ENCODE measurements at places on chromosomes 2 and 18. TPM values are rescaled to one million over a fixed set of nuclear protein-coding genes. Genes with fewer than 3 reads are reported as not detected.

GRCh38 chr2:164621764-164622105 lies 453 bp upstream of the GRB14 start:
- DNase-seq = no peak

GRCh38 chr2:171411214-171411613 lies 22.6 kb downstream of the METTL8 start:
- no peak for DNase-seq

DNA sequence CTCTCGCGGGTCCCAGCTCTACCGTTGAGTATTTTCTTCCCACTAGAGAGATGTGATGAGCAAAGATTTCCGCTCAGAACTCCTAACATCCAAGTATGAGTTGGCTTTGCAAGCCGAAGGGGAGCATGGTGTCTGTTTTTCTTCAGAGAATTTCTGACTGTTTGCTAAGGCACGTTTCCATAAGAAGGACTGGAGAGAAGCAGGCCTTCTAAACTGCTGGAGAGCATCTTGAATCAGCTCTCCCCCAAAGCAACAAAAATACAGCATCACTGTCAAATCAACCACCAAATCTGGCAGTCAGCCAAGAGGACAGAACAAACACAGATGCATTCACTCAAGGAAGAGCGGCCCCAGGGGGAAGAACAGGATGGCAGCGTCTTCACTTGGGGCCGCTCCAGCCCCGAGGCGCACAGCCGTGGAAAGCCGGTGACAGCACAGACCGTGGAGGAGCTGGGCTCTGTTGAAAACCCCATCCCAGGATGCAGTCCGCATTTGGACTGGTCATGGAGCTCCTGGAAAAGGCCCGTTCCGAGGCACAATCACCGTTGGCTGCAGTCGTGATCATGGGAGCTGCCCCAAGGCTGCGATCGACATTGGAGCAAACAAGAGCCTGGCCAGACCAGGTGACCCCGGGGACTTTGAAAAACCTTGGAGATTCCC lies 101.4 kb downstream of the NFATC1 start:
- DNase-seq = no peak

DNA sequence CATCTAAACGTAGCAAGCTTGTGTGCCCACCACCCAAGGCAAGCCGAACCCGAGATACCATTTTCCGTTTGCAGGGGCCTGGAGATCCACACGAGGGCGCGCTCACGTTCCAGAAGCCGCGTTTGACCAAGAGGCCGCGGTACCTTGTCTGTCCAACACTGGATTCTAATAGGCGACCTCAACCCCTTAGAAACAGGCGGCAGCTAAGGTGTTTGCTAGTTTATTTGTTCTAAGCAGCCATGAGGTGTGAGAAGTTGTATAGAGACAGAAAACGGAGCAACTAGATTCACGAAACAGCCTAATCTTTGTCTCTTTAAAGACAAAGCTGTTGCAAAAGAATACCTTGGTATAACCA lies 4.2 kb downstream of the HOXD11 start:
- peak; percentile 65 for DNase-seq

DNA sequence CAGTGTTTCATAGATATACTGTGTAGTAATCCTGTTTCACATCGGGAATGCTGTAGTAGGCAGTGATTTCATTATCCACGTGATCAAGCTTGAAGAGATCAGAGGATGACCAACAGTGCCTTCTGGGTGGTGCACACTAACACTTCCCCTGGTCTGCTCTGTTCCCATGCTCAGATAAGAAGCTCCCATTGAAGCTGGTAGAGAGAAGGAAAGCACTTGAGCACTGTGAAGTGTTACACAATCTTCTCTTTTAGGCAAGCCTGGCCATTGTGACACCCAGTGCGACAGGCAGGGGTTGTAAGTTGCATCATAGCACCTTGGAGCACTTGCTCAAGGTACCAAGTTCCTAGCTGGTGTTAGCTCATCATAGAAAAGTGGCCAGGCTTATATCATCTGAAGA lies 30.6 kb upstream of the GPD2 start:
- no peak for DNase-seq

DNA sequence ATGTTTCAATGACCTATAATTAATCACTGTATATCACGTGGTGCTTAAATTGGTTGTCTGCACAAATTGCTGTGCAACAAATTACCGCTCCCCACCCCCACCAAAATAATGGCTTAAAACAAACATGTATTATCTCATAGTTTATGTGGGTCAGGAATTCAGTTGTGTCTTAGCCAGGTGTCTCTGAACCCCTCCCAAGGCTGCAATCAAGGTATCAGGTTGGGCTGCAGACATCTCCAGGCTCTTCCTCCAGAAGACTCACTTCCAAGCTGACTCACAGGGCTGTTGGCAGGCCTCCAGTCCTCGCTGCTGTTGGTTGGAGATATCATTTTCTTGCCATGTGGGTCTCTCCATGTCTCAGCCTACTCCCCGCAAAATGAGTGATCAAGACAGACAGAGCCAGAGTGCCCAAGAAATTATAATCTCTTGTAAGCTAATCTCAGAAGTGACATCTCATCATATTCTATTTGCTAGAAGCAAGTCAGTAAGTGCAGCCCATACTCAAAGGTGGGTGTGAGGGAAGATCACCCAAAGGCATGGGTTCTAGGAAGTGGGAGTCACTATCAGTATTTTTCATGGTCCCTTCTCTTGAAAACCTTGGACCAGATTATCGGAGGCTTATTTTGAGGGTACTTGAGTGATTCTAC lies 38.4 kb downstream of the SPC25 start:
- peak; percentile 91 for DNase-seq

Gene KCNS3
- 7.9 TPM for total RNA-seq

Gene RESP18
- total RNA-seq = not detected

Gene POTEJ
- not detected for total RNA-seq
